ENCODE measurements at places on chromosomes 2 and 18.

- no peak for DNase-seq
Measured at GRCh38 chr18:9095297-9096006, 7.0 kb upstream of the NDUFV2 start.

GRCh38 chr2:209619782-209620181 is 151.8 kb upstream of the UNC80 start:
- DNase-seq: peak; percentile 15

DNA sequence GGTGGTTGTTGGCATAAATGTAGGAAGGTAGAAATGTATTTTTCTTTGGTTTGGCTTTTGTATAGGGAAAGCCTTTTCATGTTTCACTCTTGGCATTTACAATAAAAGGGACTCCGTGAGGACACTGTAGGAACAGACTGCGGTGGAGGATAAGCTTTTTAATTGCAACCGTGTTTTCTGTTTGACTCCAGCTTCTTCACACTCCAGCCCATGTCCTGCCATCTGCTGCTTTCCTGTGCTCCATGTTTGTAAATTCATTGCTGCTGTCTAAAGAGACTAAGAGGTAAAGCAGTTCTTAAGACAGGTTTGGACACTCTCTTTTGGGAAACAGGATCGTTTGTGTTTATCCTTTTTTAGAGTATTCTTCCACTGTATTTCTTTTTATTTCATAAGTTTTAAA is 33.3 kb downstream of the WDR75 start:
- DNase-seq: no peak

GRCh38 chr18:60018618-60019462 is 119.0 kb downstream of the PMAIP1 start:
- DNase-seq: no peak

- DNase-seq: no peak
Measured at GRCh38 chr2:72695676-72696075, 130.2 kb downstream of the EXOC6B start.

DNA sequence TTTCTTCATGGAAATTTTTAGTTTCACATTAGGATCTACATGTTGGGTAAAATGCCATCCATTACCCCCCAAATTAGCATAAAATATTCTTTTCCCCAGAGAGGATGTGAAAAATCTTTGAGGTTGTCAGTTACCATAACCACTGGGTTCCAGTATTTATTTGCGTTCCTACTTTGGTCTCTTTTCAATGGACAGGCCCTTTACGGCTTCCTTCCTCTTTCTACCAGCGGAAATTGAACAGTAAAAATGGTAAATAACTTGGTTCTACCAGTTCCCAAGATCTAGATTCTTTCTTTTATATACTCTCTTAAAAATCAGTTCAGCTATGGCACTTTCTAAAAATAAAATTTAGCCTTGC is 169.2 kb upstream of the APCDD1 start:
- DNase-seq: no peak

DNA sequence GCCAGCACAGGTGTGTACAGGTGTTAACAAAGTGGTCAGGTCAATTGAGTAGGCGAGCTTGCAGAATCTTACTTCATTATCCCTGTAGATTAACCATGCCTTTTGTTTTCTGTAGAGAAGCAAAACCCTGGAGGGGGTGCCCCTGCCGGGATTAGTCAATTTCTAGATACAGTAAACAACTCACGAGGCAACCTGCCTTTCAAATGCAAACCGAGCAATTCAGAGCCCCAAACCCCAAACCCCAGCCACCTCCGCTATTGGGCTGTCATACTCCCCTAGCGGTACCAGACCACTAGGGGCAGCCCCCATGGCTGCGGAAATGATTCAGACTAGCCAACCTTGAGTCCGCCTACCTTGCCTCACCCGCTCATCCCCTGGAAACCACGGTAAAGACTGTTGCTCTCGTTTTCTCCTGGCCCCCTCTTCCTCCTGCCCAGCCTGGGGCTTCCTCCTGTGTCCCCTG is 61.4 kb upstream of the KIF5C start:
- no peak for DNase-seq

GRCh38 chr2:84991404-84992160 is 20.6 kb downstream of the KCMF1 start:
- DNase-seq: no peak

DNA sequence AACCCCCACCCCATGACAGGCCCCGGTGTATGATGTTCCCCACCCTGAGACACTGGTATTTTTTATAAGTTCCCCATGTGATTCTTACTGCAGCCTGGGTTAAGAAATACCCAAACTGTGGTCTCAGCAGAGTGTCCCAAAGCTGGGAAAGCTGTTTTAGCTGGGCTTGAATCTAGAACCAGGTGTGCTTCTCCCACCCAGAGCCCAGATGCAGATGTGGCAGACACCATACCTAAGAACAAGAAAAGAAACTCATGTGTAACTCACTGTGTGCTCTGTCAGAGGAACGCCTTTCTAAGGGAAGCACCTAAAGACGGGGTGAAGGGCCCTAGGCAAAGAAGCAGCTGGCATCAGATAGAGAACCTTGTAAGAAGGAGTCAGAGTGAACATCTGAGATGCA is 23.9 kb downstream of the DOK1 start:
- no peak for DNase-seq

GRCh38 chr18:3426074-3426473 is 23.9 kb upstream of the TGIF1 start:
- DNase-seq: no peak

DNA sequence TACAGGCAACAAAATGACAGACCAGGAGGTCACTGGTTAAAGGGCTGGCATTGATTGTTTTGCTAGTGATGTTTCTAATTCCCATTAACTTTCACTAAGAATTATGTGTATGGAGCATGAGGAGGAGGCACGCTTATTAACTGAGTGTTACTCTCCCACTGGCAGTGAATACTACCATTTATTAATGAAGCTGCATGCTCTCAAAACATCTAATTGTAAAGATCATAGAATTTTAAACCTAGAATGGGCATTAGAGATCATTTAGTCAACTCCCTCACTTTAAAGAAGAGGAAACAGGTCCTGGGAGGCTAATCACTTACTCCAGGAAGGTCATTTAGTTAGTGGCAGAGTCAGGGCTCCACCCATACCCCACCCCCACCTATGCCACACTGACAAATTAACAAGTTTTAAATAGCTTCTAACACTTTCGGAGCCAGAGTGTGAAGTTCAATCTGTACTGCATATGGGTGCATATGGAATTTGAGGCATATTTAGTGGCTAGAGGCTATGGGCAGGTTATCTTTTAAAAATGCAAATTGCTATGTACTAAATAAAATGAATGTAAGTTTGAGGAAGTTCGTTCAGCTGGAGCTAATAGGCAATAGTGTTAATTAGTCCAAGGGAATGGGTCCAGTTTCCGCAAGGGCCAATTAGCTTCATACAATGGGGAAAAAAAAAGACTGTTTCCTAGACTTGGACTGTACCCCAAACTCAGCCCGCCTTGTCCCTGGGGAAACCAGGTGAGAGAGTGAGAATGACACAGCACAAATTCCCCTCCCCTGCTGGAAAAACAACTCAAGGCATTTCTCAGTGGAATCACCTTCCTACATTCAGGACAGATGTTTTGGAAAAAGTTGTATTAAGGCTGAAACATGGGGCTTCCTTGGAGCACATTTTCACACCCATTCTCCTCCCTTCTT is 178.8 kb downstream of the ICOS start:
- DNase-seq: no peak

GRCh38 chr2:1868683-1869141 is 124.4 kb upstream of the PXDN start:
- no peak for DNase-seq

DNA sequence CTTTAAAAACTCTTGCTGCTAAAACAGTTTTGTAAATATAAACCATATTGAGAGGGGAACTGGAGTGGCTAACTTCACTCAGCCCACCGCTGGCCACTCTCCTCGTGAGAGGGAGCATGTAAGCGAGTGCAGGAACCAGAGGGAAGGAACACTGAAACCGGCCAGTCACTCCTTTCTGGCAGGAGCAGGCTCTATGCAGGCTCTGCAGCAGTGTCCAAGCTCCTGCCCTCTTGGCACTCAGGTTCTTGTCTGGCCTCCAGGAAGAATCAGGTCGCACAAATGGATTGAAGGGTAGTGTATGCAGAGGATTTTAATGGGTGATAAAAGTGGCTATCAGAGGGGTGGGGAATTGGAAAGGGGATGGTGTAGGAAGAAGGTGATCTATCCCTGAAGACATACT is 157.7 kb downstream of the TMX3 start:
- DNase-seq: no peak

- DNase-seq: no peak
Measured at GRCh38 chr2:102520801-102521200, 47.8 kb downstream of the SLC9A4 start.

DNA sequence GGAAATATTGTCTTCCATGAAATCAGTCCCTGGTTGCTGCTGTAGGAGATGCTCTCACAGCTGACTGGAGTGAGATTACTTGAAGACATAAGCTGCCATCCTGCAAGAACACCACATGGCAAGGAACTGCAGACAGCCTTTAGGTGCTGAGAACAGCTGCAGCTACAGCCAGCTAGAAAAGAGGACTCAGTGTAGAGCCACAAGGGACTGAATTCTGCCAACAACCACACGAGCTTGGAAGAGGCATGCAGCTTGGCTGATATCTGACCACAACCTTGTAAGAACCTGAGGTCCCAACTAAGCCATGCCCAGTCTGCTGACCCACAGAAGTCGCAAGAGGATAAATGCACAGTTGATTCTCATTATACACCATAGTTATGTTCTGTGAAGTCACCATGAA is 181.8 kb upstream of the ARL4C start:
- no peak for DNase-seq

DNA sequence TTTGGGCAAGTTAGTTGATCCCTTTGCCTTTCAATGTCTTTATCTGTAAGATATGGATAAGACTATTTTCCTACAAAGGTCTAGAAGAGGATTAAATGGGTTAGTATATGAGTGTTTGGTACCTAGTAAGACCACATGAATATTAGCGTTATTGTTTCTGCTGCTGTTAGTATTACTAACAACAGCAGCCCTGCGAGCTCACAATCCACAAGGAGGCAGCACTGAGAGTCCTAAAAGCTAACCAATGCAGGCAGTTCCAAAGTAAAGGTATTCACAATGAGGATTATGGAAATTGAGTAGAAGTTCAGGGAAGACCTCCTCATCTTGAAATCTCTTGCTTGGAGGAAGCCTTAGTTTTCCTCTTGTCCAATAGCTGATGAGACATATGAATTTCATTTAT is 248.9 kb downstream of the TDRD15 start:
- peak; percentile 40 for DNase-seq

DNA sequence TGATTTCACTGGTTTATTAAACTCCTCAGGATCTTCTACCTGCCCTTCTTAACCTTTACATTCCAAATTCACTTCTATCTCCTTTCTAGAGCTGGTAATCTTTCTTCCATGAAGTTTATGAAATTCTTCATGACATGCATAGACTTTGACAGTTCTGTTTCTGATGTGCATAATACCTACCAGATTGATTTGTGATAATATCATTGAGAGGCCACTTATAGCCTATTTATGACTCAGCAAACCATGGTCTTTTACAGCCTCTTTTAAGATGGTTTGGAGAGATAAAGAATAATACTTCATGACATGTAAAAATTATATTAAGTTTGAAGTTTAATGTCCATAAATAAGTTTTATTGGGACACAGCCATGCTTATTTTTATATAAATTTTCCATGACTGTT is 14.0 kb downstream of the SCN2A start:
- DNase-seq: no peak

DNA sequence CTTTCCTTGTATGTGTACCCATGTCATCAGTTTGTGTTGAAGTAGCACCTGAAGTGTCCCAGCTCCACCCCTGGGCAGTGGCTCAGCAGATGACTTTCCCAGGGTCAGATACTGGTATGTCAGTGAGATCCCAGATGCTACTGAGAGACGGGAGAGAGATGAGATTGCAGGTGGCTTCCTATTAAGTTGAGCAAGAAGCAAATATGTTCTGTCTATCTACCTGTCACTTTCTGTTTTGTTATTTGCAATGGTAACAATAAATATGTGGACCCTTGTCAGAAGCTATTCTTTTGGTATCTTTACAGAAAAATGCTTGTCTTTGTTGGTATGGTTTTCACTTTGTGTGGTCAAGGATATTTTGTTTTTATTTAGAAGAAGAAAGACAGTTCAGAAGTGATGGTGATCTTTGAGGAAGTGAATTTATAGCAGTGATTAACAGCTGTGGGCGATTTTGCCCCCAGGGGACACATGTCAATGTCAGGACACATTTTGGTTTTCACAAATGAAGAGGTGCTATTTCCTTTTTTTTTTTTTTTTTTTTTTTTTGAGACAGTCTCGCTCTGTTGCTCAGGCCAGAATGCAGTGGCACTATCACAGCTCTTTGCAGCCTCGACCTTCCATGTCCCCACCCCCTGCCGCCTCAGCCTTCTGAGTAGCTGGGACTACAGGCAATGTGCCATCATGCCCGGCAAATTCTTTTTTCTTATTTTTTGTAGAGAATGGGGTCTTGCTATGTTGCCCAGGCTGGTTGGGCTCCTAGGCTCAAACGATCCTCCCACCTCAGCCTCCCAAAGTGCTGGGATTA is 21.4 kb downstream of the MGAT5 start:
- DNase-seq: no peak

- DNase-seq: no peak
Measured at GRCh38 chr2:179438654-179439053, 174.0 kb upstream of the SESTD1 start.

- DNase-seq: no peak
Measured at GRCh38 chr2:26473796-26474195, 4.1 kb downstream of the OTOF start.

- no peak for DNase-seq
Measured at GRCh38 chr2:170361090-170361936, 183.4 kb downstream of the MYO3B start.
